Right cardiac atrium (tissue), 5 donors: ENCODE measurements at places on chromosomes 13 and 19.

GRCh38 chr19:55398200-55398925 is 9.2 kb downstream of the UBE2S start:
- DNase-seq: peak; percentile 37

DNA sequence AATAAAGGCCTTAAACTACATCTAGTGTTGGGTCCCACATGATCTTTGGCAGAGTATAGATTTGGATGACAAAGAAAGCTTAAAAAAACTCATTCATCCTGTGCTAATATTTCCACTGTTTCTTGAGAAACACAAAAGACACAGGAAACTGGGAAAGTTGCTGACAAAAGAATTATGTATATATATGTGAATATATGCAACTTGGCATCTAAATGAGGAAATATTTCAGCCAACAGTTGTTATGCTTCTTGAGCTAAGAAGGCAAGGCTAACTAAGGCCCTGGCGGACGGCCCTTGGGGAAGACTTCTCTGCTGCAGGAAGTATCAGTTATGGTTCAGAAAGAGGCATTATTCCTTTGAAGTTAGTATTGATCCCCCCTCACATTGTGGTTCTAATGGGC is 491.8 kb downstream of the DIAPH3 start:
- no peak for DNase-seq

DNA sequence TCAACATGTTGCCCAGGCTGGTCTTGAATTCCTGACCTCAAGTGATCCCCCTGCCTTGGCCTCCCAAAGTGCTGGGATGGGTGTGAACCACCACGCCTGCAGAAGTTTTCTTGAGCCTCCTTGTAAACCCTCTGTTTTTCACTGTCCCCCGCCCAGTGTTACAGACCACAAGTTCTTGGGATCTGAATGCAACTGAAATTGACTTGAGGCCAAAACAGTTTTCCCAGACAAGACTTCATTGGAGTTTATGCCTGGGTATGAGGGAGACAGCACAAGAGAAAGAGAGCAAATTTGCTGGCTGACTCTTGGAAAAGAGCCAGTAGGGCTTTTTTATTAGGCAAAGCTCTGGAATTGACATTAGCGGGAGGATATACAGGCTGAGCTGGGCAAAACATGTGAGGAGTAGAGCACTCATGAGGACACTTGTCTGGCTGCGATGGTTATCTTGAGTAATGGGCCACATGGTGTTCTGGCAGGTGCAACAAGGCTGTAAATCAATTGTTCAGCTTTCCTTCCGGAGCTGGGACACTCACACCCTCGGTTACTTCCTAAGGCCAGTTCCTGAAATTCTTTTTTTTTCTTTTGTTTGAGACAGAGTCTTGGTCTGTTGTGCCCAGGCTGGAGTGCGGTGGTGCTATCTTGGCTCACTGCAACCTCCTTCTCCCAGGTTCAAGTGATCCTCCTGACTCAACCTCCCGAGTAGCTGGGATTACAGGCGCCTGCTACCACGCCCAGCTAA is 12.7 kb upstream of the HNRNPL start:
- no peak for DNase-seq

DNA sequence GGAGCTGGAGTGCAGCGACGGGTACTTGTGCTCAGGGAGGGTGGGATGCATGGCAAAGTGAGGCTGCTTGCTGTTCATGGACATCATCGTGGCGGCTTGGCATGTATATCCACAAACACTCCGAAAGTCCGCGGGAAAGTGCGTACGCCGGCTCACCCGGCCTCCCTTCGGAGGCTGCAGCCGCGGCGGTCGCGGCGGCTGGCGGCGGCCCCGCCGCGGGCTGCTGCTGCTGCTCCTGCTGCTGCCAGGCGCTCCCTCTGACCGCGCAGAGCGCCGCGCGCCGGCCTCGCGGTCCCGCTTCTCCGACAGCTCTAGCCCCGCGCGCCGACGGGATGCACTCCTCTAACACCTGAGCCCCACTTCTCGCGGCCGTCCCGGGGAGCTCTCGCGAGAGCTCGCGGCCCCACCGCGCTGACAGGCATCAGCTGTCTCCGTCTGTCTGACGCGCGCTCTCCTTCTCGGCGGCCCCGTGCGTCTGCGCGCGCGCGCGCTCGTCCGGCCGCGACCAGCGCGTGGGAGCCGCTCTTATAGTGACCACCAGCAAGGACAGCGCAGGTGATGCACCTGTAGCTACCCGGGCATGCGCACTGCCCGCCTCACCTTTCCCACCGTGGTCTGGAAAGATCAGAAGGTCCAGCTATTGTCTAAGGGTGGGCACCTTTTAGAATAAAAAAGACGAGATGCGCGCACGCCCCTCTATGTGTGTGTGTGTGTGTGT is at the start of gene POU4F1:
TSS of gene POU4F1 (minus strand) at position 313 of the 718 bp plus-strand sequence. CDS start at position 87, 226 bp downstream.
- peak; percentile 61 for DNase-seq

GRCh38 chr13:29918845-29919244 is 68.4 kb upstream of the UBL3 start:
- DNase-seq: no peak

DNA sequence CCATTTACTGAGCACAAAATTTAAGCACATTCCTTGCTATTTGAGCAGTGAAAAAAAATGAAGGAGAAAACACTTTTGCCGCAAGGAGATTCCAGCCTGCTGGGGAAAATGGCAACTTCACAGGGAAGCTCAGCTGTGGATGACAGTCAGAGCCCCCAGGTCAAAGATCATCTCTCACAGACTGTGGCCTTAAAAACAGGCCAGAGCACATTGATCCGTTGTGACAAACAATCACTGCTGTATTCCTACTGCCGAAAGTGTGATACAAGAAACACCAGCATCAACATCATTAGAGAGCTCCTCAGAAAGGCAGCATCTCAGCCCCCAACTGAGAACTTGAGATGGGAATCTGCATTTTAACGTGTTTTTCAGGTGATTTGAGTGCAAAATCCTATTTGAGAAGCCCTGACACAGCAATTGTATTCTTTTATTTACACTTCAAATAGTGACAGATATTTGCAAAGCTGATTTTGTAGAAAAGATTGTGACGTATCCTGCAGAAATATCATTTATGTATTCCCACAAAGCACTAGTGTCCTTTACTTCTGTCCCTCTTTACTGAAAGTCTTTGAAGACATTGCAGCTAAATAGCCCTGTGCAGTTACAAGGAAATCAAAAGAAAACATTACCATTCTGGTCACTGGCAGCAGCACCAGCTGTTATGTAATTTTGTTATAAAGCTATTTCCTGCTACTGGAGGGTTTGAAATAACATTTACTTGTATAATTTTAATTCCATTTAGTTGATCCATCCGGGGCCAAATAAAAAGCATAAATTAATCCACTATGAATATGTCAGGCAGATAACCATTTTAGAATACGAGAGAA is 652.0 kb downstream of the LIG4 start:
- no peak for DNase-seq

- DNase-seq: peak; percentile 94
Observed at GRCh38 chr19:18650468-18651041, 13.7 kb downstream of the KLHL26 start.

DNA sequence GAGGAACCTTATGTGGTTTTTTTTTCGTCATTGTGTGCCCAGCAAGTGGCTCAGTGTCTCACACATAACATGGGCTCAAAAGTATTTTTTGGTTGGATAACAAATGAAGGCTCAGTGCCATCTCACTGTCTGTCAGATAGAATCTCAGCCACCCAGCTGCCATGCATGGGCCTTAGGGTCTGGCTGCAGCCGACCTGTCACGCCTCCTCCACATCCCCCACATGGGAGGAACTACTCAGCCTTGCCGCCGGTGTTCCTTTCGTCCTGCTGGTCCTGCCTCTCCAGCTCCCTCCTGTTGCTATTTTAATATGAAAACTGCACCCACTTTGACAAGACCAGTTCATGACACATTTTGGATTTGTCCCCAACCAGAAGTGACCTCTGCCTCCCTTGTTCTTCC is 121.2 kb downstream of the SHISA2 start:
- DNase-seq: no peak

- DNase-seq: no peak
Observed at GRCh38 chr19:17450264-17451075, 2.0 kb upstream of the TMEM221 start.

DNA sequence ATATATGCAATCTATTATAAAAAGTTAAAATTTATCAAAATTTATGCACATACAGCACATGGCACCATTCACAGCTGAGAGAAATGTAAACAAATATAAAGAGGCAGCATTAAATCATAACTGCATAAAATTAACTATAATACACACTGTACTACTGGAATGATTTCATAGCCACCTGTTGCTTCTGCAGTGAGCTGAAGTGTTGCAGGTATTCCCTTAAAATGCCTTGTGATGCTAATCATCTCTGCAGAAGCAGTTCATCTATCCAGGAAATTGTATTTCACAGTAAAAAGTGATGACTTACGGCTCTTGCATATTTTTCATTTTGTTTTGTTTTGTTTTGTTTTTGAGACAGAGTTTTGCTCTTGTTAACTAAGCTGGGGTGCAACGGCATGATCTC is 82.1 kb downstream of the STOML3 start:
- DNase-seq: no peak

GRCh38 chr19:10018263-10018662 is 5.0 kb downstream of the RDH8 start:
- DNase-seq: no peak

GRCh38 chr13:20378721-20379120 is 146.6 kb upstream of the GJB6 start:
- DNase-seq: no peak

DNA sequence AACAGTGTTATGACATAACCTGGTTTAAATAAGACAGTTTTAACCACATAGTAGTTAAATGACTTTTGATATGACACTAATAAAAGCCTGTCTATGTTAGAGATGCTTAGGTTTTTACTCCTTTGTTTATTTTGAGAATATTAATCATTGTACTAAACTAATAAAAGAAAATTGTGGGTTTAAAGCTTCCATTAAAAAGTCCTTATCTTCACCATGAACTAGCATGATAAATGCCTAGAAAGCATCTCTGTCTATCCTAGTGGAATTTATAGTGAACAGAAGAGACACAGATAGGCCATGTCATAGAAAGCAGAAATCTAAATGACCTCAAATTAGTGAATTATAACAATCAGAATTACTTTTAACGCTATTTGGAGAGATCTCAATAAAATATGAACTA is 255.2 kb downstream of the PCDH9 start:
- no peak for DNase-seq

DNA sequence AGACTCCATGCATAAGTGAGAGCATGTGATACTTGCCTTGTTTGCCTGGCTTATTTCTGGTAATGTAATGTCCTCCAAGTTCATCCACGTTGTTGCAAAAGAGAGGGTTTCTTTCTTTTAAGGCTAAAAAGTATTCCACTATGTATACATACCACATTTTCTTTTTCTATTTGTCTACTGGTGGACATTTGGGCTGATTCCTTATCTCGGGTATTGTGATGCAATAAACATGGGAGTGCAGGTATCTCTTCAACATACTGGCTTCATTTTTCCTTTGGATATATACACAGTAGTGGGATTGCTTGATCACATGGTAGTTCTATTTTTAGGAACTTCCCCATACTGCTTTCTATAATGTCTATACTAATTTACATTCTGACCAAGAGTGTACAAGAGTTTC is 49.6 kb upstream of the EBPL start:
- no peak for DNase-seq

DNA sequence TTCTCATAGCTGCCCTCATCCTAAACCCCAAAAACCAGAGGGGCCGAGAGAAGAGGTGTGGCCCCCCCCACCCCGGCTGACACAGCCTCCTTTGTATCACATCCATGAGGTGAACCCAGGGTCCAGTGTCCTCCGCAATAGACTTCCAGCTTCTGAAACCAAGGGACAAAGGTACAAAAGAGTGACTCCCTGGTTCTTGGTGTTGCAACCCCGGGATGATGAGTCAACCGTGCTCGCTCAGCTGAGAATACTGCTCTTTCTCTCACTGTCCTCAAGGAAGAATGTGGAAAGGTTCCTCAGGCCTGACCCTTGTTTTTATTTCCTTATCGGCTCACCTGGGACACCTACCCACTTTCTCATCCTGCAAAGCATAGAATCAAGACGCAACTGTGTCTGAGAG is 5.5 kb downstream of the SLC15A1 start:
- DNase-seq: no peak

DNA sequence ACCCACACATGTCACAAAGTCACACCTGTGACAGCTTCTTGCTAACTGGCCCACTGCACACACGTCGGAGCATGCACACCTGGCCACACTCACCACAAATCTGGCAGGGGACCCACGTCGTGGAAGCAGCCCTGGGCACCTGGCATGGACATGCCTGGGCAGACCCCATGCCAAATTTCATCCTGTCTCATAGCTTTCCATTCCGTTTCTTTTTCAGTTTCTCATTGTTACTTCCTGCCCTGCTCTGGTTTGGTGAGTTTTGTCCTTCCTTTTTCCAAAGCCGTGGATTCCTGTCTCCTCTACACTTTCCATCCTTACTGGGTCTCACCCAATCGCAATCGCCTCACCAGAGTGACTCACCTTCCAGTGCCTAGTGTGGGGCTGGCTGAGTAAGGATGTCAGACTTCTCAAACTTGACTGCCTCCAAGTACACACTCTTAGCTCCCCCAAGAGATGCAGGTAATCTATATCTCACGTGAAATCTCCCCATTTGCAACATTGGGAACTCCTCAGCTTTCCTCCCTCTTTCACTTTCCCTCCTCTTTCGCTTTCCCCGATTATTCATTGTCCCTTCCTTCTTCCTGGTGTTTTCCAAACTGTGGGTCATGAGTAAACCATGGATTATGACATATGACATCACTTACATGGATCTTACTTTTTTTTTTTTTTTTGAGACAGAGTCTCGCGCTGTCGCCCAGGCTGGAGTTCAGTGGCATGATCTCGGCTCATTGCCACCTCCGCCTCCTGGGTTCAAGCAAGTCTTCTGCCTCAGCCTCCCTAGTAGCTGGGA is 1.6 kb upstream of the BBC3 start:
- no peak for DNase-seq

GRCh38 chr19:51139299-51140014 is 2.6 kb upstream of the SIGLEC7 start:
- no peak for DNase-seq

GRCh38 chr19:338421-338820 is 6.2 kb downstream of the MIER2 start:
- no peak for DNase-seq

- DNase-seq: no peak
Observed at GRCh38 chr13:51467730-51468129, 14.9 kb upstream of the INTS6 start.

DNA sequence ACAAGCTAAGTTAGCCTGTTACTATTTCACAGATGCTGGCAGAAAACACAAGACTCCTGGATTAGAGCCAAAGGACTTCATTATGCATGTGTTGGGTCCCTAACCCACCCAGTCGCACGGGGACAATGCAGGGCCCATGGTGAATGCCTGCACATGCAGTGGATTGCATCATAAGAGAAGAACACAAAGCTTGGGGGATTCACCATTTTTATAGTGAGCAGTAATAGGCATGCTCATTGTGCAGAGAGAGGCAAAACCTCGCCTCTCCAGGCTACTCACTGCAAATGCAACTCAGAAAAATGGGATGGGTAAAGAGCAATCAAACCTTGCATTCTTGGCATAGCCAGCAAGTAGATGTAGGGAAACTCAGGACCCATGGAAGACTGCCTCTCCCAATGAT is 115.8 kb downstream of the DIAPH3 start:
- no peak for DNase-seq

- no peak for DNase-seq
Observed at GRCh38 chr13:53191091-53191490, 162.5 kb downstream of the OLFM4 start.
